ENCODE measurements at places on chromosomes 12 and 14.

- DNase-seq, result no peak
Measured at GRCh38 chr12:21696625-21697024, 39.0 kb upstream of the LDHB start.

DNA sequence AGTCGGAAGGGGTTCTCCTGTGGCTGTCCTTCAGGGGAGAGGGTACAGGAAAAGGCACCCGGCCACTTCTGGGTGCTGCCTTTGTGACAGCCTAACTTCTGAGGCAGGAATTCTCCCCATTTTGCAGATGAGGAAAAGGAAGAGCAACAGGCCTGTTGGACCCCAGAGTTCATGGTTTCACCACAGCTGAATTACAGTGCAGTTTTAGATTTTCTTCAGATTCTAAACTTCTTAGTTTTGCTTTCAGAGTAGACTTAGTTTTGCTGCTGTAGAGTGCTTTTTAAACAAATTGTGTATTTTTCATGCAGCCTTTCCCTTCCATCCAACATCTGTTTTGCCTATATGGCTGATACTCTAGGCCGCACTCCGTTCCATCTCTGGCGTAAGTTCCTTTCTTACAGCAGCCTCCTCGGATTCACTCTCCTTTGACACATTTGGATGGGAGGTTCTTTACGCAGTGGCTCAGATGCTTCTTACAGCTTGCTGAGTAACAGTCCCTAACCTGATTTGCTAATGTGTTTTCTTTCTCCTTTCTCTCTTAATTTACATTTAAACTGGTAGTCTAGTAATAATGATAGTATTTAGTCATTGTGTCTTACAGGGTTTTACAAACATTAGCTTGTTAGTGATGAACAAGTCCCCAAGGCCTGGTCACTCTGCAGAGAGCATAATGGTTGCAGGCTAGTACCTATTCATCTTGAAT, 7.8 kb downstream of the TRAF3 start:
- no peak for DNase-seq

DNA sequence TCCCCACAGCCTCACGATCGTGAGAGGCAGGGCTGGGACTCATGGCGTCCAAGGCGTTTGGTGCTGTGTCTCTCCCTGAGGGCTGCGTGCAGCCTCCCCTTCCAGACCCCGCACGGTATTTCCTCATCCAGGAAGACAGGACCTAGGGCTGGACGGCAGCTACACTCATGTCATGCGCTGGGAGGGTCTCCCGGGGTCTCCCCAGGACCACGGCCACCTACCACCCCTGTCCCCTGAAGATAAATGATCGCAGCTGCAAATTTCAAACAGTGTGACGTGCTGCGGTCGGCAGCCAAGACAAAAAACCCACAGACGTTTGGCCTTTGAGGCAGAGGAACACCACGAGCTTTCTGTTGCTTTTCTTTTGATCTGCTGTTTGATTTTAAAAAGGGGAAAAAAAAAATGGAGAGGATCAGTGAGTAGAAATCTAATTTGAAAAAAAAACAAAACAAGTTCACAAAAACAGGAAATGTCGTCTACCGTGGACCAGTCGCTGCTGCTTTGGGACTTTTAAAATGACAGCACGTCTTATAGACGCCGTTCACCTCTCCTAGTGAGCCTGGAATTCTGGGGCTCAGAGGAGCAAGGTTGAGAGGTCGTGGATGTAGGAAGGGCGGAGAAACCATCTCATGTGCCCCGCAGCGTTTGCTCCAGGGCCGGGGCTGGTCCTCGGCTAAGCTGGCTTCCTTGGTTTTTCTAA, 237.6 kb downstream of the SLC41A2 start:
- no peak for DNase-seq

GRCh38 chr14:101559624-101560533, 1.4 kb upstream of the DIO3 start:
- DNase-seq, result no peak

DNA sequence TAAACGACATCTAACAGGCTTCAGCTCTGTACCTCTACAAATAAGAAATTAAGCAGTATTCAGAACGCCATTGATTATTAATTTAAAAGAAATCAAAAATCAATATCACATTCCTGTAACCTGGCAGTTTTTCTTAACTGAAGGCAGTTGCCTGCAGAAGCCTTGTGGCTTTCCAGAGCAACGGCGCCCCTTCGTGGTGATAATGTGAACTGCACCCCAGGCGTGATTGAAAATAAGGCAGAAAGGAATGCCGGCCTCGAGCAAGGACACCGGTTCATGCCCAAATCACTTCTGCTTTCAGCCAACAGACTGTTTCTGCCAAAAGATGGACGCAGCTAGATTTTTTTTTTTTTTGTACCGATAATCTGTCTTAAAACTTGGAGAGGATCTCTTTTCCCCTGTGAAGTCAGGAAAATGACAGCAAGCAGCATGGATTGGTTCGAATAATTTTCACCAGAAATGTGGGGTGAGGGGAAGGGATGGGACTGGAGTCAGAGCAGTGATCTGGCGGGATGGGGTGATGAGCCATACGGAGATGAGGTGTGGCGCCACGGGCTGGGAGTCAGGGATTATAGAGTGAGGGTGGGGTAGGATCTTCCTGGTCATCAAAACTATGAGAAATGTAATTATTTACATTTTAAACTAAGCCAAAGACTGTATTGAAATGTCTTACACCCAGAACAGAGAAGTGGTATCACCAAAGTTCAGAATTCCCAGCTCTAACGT, 473.0 kb downstream of the DPF3 start:
- DNase-seq, result peak; percentile 92

DNA sequence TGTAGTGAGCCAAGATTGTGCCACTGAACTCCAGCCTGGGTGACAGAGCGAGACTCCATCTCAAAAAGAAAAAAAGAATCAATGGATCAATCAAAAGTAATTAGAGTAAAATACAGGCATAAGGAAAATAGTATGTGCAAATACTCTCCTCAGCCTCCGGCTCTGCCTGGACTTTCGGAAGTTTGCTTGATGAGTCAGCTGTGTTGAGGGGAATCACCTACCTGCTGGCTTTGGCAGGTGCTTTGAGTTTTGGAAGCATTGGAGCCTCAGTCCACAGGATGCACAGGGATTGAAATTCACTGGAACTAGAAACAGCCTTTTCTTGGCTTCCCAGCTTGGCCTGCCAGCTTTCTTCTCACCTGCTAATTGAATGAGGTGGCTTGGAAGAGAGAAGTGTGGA, 268.2 kb downstream of the PCNX1 start:
- no peak for DNase-seq

DNA sequence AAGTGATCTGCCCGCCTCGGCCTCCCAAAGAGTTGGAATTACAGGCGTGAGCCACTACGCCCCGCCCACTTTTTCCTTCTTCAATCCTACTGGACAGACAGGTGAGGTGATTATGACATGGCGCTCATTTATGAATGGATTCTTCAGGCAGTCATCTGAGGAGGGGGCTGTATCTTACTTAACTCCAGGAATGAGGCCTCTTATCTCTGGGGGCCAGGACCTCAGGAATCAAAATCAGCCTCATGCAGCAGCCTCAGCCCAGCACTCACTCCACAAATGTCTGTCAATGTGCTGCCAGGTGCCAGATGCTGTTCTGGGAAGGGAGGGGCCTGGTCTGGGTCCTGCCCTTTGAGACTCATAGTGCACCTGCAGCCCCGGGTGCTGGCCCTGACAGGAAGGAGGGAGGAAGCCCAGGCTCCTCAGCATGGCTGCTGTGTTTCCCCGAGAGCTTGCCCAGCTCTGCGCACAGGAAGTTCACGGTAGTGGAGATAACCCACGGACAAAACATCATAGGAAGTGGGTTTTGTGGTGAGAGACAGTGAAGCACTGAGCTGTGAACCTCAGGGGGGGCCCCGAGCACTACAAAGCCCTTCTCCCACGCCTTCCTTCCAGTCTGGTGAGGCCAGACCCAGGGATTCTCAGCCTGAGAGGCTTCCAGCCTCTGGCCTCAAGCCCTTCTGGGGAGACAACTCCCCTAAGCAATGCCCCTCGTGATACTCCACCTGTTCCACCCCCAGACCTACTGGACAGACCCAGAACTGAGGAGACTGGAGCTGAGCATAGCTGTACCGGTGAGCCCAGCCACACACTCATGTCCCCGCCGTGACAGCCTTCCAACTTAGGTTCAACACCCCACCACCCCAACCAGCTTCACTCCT, 22.3 kb downstream of the GALNT6 start:
- DNase-seq, result no peak

GRCh38 chr12:94898388-94898787, 105.1 kb downstream of the NDUFA12 start:
- no peak for DNase-seq

- no peak for DNase-seq
Measured at GRCh38 chr12:779745-780734, 27.7 kb downstream of the WNK1 start.

Measured in dorsolateral prefrontal cortex (tissue), 122 donors.